ENCODE measurements at places on chromosomes 12 and 14.
A peak's percentile ranks its signal among the peaks of the same experiment; 100 is the strongest.

DNA sequence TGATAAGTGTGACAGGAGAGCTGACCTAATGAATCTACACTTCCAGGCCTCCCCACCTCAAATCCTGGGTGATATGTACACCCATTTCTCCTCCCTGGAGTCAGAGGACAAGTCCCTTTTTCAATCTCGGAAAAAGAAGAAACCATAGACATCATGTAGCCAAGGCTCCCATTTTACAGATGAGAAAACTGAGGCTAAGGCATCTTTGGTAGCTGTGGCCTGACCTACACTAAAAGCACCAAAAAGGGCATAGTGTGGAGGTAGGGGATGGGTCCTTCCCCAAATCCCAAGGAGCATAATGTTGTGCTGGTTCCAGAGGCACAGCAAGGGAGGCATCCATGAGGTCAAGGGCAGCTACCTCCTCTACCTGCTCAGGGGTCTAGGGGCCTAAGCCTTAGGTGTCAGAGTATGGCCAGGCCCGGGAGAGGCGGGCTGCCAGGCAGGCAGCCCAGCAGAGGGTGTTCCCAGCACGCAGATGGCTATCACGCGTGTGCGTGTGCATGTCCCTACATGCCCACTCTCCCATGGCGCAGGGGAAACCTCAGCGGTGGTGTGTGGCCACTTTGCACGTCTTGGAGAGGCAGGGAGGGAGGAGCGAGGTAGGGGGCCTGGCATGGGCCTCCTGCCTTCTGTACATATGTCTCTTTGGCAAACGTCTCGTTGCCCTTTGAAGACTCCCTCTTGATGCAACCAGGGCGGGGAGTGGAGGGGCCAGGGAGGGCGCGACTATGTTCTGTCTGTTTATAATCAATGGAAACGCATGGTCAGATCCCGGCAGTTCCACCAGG is 2.5 kb downstream of the PGF start:
- DNase-seq, result peak; percentile 87

GRCh38 chr12:79638490-79638889 is 52.3 kb downstream of the PAWR start:
- no peak for DNase-seq

DNA sequence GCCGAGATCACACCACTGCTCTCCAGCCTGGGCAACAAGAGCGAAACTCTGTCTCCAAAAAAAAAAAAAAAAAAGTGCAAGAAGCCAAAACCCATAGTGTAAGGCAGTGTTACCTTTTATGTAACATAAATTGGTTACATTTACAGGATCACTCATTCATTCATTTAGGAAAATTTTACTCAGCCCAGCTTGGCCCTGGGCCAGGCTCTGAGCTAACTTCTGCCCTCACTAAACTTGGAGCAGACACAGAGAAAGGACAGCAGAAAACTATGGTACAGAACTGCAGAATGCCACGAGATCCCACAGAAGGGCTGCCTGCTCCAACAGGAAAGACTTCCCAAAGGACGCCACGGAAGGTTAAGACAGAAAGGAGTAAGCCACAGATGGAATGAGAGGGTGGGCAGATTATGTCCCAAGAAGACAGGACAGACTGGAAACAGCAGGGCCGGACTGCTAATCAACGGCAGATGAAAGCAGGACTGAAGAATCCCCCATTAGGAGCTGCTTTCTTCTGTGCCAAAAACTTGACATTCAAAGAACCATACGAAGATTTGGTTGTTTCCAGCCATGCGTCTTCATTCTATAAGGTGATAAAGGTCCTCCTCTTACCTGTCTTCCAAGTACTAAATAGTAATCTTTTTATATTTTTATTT is 18.9 kb downstream of the PPP1R13B start:
- DNase-seq, result no peak

DNA sequence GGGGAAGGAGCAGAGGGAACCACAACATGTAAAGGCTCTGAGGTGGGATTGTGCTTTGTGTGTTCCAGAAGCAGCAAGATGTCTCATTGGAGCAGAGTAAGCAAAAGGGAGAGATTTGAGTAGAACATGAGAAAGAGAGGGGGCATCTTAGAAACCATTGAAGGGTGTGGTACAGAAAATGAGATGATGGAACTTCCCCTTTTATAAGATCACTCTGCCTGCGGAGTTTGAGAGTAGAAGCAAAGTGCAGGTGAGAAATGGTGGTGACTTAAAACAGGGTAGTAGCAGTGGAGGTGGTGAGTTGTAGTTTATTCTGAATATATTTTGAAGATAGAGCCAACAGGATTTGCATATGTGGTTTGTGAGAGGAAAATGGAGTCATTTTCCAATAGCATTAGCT is 56.0 kb downstream of the FBXO34 start:
- no peak for DNase-seq

DNA sequence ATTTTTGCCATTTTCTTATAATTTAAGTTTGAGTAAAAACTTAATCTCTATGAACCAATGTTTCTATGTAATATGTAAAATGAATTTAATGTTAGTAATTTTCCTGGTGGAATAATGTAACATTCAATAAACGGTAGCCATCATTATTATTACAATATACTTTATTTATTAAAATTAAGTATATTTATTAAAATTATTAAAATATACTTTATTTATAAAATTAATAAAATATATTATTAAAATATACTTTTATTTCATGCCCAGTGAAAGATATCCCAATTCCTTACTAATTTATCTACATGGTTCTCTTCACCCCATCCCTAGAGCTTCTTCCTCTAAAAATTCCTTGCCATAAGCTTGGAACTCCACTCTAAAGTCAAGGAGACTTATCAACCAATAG is 2.5 kb downstream of the CAPS2 start:
- DNase-seq, result no peak

GRCh38 chr14:100982353-100982752 is 78.8 kb upstream of the RTL1 start:
- no peak for DNase-seq

- DNase-seq, result no peak
These were observed 1.7 kb downstream of the NUDT4 start for GRCh38 chr12:93379326-93379980.

DNA sequence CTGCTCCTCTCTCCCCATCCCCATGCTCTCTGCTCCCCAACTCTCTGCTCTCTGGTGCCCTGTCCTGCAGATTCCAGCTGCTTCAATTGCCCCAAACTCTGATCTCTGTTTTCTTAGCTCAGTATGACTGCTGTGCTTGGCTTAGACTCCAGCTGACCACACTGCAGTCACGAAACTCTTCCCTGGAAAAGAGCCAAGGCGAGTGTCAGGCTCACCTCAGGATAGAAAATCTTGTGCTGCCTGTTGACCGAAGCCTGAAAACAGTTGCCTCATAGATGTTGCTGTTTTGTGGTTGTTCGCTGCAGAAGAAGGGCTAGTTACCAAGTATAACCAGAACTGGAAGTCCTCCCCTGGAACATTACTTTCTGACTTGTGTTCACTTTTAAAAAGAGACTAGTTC is 6.7 kb upstream of the STON2 start:
- DNase-seq, result peak; percentile 62

GRCh38 chr12:5654019-5654418 is 222.1 kb downstream of the NTF3 start:
- no peak for DNase-seq

DNA sequence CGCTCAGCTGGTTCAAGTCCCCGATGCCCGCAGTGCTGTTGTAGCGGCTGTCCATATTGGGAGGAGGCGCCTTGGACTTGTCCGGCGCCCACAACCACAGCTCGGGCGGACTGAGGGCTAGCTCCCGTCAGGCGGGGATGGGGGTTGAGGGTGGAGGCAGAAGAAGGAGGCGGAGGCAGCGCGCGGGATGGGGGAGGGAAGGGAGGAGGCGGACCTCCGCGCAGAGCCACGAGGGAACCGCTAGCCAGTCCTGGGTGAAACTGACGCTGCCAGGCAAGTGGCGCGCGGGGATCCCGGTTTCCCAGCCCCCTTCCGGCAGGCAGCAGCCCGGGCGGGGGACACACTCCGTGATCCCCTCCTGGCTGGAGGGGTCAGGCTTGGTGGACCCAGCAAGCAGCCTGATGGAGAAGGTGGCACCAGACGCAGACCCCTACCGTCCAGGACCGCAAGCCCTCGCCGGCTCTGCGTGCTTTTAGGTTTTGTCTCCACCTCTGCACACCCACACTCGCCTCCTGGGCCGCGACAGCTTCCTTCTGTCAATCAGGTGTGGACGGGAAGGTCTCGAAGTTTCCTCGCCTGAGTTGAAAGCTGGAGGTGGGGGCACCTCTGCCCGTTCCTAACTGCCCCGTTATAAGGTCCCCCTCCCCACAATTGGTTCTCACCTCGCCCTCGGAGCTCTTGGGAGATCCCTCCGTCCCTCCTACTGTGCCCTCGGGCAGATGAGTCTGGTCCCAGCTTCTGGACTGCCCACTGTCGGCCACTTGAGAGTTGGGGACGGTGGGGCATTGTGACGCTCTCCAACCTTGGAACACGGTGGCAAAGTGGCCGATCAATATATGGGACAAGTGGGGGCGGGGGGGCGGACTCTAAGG is at the start of gene CPNE8:
TSS of gene CPNE8 (minus strand) at position 112 of the 872 bp plus-strand sequence. CDS start at position 55, 57 bp downstream.
- DNase-seq, result peak; percentile 67

- DNase-seq, result peak; percentile 15
These were observed 45.9 kb upstream of the MSRB3 start for GRCh38 chr12:65232476-65233077.

DNA sequence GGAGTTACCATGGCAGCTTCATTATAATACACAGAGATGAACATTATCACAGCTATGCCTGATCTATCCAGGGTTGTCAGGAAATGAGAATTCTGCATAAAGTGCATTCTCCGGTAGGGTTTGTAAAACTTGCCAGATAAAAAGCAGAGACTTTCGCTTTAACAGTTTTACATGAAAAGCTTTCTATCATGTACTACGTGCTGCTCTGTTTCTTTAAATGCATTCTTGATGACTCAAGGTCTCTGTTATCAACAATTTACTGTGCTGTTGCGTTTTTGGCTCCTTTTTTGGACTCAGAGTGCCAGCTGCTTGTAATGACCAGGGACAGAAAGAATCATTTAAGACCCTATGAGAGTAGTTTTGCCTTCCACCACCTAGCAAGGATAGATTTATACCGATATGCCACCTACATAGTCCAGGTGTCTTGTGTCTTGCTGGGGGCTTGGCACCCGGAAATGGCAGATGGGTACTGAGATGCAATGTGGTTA is 371.2 kb downstream of the BTG1 start:
- DNase-seq, result no peak

DNA sequence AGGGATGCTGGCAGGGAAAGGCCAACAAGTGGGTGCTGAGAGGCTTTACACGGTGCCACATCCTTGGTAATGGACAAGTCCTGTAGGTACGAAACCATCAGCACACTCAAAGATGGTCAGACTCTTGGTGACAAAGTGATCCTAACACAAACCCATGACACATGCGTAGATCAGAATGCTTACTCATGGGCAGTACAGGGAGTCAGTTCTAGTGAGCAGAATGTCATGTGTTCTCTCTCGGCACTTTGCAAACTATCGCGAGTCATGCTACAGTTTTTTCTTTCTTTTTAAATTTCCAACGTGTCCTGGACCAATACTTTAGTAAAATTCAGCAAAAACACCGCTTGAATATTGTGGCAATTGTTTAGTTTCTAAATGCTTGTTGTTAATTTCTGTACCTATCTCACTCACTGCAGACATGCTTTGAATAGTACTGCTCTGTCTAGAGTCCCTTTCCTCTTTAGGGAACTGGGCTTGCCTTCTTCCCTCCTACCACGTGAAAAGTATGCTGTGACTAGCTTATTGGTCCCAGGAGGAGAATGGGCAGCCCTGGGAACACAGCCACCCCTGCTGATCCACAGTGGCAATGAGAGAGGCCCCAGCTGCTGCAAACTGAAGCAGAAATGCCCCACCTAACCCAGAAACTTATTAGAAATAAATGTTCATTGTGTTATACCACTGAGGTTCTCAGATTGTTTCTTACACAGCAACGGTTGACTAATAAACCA is 62.4 kb downstream of the UBR7 start:
- DNase-seq, result peak; percentile 77

DNA sequence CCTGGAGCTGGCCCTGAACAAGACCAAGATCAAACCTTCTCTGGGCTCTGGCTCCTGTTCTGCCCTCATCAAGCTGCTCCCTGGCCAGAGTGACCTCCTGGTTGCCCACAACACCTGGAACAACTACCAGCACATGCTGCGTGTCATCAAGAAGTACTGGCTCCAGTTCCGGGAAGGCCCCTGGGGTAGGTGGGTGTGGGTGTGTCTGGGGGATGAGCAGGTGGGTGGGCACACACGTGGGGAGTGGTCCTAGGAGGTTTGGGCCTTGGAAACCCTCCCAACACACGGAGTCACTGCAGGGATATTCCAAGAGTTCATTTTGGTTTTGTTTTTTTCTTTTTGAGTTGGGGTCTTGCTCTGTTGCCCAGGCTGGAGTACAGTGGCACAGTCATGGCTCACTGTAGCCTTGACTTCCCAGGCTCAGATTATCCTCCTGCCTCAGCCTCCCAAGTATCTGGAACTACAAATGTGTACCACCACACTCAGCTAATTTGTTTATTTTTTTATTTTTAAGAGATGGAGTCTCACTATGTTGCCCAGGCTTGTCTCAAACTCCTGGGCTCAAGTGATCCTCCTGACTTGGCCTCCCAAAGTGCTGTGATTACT is 16.5 kb downstream of the PLBD2 start:
- no peak for DNase-seq

- no peak for DNase-seq
These were observed 4.0 kb upstream of the KRT73 start for GRCh38 chr12:52622349-52622748.

DNA sequence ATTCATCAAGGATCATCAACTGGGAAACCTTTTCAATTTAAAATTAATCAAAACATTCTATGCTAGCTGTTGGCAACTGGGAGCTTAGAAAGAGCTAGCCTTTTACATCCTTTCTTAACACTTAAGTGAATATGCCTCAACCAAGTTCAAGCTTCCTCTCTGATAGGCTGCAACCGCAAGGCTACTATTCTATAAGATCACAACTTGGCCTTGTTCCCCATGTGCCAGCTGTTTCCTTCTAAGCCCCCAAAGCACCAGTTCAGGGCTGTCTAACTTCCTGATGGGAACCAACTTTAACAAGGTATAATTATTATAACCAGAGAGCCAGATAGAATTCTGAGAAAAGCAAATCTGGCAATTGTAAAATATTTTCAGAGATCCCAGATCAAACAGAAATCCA is 37.0 kb downstream of the KCNC2 start:
- no peak for DNase-seq

DNA sequence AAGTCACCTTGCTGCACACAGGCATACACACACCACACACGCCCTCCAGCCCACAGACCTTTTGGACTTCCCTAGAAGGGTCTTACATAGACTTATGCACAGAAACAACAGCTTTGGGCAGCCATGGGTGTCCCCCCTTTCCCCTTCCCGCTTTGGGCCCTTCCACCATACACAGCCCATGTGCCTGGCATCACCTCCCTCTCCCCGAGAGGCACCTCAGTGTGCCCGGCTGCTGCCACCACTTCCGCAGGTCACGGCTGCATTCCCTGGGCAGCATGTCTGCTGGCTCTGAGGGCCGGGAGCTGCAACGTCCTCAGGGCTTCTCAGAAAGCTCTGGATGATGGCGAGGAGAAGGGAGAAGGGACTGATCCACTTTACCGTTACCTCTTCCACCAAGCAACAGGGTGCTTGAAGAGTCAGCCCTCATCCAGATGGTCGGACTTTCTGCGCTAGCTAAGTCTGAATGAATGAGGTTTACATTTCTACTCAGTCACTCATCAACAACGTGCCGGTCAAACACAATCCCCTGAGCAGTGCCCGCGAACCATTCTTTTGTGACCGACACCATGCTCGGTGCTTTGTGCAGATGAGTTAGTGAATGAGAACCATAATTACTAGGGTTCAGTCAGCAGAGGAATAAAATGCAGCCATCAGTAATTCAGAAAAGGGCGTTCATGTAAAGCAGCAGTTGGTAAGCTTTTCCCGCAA is 72.2 kb upstream of the BCL11B start:
- DNase-seq, result no peak
